Dermis microvascular lymphatic vessel endothelial cell (primary cell): ENCODE measurements at places on chromosomes 3 and 15. TPM values are rescaled to one million over a fixed set of nuclear protein-coding genes. Genes with fewer than 3 reads are reported as not detected.

DNA sequence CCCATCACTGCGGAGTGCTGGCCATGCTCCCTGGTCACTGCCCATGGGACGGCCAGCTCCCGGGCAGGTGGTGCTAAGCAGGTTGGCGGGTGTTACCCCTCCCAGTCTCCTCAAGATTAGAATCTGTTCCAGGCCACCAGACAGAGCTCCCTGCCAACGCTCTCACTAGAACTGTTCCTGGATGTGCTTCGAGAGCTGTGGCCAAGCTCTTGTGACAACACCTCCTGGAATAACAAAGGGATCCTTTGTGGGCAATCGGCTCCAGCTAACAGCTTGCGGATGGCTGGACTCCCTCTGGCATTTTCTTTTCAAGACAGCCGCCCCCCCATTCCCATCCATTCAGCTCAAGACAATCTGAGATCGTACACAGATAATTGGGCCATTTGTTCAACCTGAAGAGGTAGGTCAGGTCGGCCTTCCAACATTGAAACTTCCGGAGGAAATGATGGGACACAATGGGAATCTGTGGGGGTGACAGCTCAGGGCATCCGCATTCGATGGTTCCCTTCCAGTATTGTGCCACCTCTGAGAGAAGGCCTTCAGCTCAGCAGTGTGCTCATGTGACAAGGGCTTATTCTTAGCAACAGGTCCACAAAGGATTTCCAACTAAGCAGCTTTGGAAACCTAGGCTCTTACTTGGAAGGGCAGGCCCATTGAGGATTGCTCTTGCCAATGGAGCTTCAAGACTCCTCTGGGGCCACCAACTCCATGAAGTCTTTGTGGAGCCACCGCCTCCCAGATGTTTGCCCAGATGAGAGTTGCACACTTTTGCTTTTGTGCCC lies 11.6 kb upstream of the EPHB3 start:
- no peak for DNase-seq

DNA sequence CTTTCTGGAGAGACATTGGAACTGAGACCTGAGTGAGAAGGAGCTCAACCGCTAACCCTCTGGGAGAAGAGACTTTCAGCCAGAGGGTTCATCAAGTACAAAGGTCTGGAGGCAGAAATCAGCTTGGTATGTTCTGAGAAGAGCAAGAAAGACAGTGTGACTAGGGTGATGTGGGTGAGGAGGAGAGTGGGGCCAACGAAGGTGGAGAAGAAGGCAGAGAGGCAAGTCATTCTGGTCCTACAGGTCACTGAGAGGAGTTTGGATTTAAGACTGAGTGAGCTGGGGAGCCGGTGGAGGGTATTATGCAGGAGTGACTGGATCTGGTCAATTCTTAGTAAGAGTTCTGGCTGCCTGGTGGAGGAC lies 12.2 kb downstream of the XIRP1 start:
- no peak for DNase-seq

DNA sequence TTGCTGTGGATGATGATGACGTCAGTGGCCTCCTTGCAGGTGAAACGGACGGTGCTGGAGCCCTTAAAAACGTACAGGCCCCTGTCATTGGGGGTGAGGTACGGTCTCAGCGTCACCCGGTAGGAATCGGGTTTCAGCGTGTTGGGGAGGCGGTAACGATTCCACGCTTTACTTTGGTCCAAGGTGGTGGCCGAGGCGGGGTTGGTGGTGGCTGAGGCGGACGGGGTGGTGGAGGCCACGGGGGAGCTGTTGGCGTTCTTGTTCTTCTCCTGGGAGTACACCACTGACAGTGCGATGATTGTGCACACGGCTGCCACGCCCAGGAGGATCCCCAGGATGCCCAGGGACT lies 8.5 kb downstream of the ANPEP start:
- no peak for DNase-seq

The SLC9A9 gene
- 3.9 and 12.3 TPM in 2 replicates for total RNA-seq

The SNX4 gene
- 31.1 and 34.3 TPM in 2 replicates for total RNA-seq
